ENCODE measurements at places on chromosomes 4 and X.

DNA sequence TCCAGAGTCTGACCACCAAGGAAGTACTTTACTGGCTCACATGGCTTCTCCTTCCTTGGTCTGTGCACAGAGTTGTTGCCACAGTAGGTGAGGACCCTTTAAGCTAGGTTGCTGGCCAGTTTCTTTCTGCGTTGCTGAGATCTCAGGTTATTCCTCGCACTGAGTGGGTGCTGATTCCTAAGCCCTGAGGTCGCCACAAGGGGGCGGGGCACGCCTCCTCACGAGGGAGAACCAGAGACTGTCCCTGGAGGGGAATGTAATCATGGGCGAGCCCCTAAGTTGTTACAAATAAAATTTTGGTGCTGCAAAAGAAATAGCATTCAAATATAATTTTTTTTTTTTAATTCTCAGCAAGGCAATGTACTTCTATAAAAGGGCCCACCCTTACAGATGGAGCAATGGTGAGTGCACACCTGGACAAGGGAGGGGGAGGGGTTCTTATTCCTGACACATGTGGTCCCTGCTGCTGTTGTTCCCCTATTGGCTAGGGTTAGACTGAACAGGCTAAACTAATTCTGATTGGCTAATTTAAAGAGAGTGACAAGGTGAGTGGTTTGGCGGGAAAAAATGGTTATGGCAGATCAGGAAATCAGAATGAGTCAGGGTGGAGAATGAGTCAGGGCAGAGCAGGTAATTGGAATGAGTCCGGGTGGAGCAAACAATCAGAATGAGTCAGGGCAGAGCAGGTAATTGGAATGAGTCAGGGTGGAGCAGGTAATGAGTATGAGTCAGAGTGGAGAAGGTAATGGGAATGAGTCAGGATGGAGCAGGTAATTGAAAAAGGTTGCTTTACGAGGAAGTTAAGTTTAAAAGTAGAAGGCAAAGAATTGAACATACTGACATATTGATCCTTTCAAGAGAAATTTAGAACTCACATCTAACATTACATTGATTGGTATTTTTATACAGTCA is 107.5 kb downstream of the VSIG4 start:
- DNase-seq: peak; percentile 25

DNA sequence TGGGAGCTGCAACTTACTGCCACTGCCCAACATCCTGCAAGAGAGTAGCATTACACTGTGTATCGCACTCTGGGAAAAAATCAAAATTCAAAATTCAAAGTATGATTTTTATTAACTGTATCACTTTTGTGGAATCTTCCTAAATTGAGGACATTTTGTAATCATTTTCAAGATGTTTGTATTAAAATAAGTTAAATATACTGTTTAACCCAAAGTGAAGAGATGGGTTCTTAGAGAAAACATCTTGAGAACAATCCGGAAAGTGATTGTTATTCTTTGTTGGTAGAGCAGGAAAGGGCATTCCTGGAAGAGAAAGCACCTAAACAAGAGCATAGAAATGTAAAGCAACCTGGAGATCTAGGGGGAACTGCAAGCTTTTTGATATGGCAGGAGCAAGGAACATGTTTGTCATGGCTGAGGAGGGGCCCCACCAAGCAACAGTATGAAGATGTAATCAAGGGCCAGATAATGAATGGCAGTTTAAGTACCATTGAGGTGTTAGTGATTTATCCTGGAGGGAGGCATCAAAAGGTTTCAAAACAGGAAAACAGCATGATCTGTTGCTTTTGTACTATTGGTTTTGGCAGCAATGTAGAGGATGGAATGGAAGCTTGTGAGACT is 14.1 kb upstream of the SEC24D start:
- DNase-seq: no peak

- no peak for DNase-seq
Measured at GRCh38 chrX:44282753-44283152, 60.7 kb downstream of the EFHC2 start.

GRCh38 chr4:7663075-7663541 is 228.4 kb upstream of the PSAPL1 start:
- DNase-seq: no peak

DNA sequence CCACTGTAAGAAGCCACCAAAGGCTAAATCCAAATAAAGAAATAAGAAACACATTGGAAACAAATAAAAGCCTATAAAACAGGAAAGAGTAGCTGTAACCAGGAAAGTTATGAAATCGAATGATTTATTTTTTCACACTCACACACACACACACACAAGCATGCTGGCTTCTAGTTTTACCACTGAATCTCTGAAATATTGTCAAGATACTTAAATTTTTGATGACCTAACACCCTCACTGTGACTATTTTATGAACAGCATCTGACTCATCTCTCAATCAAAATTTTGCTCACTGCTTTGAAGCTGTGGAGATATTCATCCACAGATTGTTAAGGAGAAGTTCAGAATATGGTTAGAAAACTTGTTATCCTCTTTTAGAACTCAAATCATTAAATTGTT is 13.9 kb upstream of the GABRB1 start:
- no peak for DNase-seq
